ENCODE measurements at places on chromosomes 1 and 21.
A peak's percentile ranks its signal among the peaks of the same experiment; 100 is the strongest.

DNA sequence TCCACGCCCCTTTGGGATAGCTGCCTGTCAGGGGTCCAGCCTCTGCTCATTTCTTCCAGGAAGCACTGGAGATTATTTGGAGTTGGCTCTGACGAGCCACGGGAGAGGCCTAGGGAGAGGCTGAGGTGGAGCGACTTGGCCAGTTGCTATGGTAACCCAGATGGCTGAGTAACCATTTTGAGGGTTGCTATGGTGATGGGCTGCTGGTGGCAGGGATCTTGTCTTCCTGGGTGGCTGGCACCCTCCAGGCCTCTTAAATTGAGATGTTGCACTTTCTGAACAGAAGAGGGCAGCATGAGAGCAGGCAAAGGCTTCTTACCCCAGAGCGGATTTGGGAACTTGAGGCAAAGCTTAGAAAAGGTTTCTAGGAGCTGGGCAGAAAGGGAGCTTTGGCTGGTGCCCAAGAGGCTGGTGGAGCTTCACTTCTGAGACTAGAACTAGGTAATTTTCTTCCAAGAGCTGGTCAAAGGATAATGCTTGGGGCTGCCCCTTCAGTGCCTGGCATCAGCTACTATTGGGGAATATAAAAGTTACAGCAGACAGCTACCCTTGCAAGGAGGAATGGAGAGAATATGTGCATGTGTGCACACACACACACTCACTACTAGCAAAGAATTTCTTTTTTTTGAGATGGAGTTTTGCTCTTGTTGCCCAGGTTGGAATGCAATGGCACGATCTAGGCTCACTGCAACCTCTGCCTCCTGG is 72.5 kb downstream of the NDUFS5 start:
- peak; percentile 91 for DNase-seq

DNA sequence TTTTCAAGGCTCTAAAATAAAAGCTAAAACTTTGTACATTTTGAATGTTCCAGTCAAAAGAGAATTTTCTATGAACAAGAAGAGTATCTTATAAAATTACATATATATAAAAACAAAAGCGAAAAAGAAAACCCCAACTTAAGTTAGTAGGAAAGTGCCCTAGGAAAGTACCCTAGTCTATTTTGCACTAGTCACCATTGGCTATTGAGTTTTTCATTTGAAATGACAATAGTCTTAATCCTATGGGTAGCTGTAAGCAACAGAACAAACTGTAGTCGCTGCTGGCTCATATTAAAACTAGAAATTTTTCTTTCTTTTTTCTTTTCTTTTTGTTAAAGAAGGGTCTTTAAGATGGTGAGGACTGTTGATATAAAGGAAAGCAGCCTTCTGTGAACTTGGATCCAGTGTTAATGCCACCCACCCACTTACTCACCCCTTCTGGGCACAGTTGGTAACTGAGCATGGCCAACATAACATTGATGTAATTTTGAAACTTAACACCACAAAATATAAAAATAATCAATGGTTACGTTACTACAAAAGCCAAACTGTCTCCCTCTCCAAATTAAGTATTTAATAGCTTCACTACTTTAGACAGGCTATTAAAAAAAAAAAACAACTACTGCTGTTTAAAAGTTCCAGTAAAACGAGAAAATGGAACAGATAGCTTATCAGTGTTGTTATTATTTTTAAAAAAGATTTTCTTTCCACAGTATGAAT is 177.0 kb downstream of the EIF4G3 start:
- DNase-seq: no peak

DNA sequence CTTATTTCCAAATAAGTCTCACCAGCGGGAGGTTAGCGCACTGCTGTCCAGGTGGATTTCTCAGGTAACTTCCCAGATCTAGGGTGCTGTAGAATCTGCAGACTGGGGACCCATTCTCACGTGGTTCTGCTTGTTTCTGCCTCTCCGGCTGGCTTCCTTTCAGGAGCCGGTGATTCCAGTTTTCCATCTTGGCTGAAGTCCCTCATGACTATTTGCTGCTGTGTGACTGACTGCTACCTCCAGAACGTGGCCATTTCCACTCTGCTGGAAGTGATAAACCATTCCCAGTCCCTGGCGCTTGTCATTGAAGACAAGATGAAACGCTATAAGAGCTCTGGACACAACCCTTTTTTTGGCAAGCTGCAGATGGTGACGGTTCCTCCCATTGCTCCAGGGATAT is 76.0 kb downstream of the DOP1B start:
- no peak for DNase-seq

DNA sequence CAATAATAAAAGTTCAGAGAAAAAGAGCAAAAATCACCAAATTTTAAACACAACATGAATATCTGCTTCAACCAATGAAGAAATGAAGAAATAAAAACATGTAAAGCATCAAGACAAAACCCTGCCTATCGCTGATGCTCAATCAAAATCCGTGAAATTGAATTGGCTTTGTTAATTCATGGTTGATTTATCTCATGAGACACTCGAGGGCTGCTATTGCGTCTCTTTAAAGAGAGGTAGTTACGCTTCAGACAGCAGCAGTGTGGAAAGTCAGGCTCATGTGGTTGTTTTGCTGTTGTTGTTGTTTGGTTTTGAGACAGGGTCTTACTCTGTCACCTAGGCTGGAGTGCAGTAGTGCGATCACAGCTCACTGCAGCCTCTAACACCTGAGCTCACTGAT is 65.5 kb upstream of the RGS7 start:
- no peak for DNase-seq

DNA sequence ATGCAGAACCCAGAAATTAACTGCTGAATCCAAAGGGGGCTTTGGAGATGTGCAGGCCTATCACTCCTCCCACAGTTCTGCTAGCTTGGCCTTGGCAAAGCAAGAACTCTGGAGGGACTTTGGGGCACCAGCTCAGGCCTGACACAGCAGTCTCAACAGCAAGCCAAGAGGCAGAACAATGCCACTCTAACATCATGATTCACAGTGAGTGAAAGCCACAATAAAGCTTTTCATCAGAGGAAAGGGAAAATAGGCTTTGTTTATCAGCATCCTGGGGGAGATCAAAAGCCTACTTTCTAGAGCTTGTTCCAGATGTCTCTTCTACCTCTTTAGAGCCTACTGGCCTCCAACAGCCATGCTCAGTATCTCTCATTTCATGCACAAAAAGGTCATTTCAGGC is 283.4 kb downstream of the KCNH1 start:
- DNase-seq: no peak

GRCh38 chr1:21936366-21937031 is 611 bp downstream of the HSPG2 start:
- DNase-seq: no peak

DNA sequence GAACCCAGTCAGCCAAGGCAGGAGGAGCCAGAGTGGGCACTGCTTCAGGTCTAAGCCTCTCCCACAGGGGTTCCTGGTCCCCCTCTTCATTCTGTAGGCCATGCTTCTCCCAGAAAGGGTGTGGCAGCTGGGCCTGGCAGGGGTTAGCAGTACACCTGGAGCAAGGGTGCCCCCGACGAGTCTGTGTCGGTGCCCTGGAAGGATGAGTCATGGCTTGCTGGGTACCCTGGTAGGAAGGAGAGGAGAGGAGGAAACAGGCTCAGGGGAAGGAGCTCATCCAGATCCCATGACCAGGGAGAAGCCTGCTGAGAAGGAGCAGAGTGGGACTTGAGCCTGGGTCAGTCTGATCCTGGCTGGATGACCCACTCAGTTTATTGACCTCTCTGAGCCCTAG is 10.3 kb downstream of the KDF1 start:
- DNase-seq: no peak

GRCh38 chr1:184870319-184870718 is 104.0 kb downstream of the NIBAN1 start:
- no peak for DNase-seq

- no peak for DNase-seq
Observed at GRCh38 chr1:191085121-191085520, 607.5 kb upstream of the BRINP3 start.

- no peak for DNase-seq
Observed at GRCh38 chr21:34363733-34364132, at the start of gene KCNE2. TSS of gene KCNE2 (plus strand) at chr21:34364006. CDS start at chr21:34370479, 6,473 bp downstream.

- no peak for DNase-seq
Observed at GRCh38 chr1:117674521-117675400, 68.9 kb downstream of the TENT5C start.

- no peak for DNase-seq
Observed at GRCh38 chr1:18957136-18957521, 653 bp upstream of the IFFO2 start.

- peak; percentile 41 for DNase-seq
Observed at GRCh38 chr1:44030605-44031251, 534 bp downstream of the SLC6A9 start.

- no peak for DNase-seq
Observed at GRCh38 chr1:28196330-28196729, 19.8 kb upstream of the PTAFR start.

GRCh38 chr1:45621501-45621836 is 2.4 kb downstream of the CCDC17 start:
- no peak for DNase-seq

DNA sequence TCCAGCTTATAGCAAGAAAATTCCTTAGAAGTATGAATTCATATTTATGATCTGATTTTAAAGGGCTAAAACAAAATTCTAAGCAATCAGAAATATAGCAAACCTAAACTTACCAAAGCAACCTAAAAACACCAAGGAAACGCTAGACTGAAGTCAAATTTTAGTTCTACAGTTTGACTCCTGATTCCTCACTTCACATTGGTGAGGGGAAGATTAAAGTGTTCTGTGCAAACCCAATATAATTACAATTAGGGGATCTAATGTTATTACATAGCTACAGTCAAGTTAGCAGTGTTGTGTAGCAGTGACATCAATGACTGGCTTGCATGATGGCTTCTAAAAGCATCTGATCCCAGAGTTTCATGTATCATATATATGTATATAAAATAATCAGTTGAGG is 11.6 kb downstream of the HNRNPU start:
- DNase-seq: no peak
